ENCODE measurements at places on chromosomes 4 and X.

DNA sequence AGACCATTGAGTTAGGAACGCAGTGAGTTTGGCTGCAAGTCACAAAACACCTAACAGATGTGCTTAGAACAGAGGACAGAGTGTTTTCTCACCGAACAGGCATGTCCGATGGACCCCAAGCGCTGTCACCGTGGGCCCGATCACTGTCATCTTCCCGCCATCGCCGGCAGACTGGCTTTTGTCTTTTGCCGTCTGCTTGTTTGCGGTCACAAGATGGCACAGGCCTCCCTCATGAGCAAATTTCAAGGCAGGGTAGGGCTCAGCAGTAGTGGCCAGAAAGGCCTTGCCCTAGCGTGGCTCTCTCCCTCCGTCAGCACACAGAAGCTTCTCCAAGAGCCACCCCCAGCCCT lies 21.4 kb upstream of the MRFAP1 start:
- no peak for DNase-seq

GRCh38 chrX:103503163-103503852 lies 16.0 kb downstream of the RAB40A start:
- DNase-seq: no peak

DNA sequence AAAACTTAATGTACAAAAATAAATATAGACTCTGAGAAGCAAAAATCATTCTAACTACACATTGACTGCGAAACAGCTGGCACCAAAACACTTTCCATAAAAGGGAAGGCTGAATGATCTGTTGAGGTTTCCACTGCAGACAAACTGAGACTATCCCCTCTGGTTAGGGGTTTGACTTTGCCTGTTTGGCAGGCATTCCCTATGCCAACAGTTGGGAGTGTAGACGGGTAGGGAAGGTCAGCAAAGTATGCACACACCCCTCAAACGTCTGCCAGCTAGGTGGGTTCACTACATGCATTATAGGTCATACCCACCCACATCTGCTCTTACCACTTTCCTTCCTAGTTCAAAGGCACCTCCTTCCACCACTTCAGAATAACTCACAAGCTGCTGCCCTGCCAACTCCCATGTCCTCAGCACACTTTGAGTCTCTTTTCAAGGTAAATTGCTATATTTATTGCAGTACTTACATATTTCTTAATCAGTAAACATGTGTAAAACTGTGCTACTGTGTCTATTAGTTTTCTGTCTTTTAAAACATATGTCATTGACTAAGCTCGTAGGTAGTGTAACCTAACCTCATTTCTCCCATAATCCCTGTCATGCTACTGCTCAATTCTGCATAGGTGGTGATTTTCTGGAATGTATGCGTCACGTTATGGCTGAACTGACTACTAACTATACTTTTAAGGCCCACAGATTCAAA lies 12.4 kb downstream of the CTSO start:
- DNase-seq: no peak

GRCh38 chr4:106775636-106776035 lies 260.5 kb downstream of the DKK2 start:
- DNase-seq: no peak

Data from activated CD4-positive, alpha-beta T cell treated with anti-CD3 and anti-CD28 coated beads, Interleukin-2, amount 10 ng/mL, durations not matched to agents 7 days and 5 days (primary cell).